COR-L47 (cell line): ENCODE measurements at places on chromosomes 4 and X.

GRCh38 chrX:51834076-51834475 lies 59.3 kb upstream of the MAGED1 start:
- DNase-seq, result no peak

DNA sequence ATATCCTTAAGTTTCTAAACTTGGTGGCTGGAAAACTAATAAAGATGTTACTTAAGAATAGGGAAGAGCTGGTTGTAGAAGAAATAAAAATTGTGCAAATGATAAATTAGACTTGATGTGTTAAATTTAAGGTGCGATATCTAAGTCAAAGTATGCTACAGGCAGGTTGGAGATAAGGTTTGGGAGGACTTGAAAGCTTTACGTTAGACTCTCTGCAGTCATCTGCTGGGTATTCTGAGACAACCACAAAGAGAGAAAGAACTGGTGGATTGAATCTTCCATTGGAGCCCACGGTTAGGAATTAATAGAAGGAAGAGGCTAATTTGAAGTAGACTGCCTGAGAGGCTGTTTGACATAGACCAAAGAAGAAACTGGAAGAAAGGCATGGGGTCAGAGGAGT lies 7.9 kb downstream of the SMAD1 start:
- no peak for DNase-seq

DNA sequence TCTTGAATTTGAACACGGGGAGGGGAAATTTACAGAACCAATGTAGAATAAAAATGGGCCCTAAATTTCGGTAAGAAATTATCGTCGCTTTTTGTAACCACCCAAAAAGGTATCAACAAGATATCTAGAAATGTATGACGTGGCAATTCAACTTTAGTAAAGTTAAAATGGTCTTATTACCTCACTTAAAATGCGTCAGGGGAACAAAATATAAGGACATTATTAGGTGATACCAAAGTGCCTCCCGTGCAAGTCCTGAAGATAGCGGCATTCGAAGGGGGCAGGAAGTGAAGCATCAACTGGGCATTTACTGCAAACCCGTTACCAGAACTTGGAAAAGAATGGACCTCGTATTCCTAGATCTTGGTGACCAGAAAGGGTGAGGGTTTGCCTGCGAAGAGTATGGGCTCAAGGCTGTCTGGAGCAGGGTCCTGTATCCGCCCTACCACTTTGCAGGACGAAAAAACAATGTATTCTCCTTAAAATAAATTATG lies 980 bp downstream of the AP1S2 start:
- no peak for DNase-seq

DNA sequence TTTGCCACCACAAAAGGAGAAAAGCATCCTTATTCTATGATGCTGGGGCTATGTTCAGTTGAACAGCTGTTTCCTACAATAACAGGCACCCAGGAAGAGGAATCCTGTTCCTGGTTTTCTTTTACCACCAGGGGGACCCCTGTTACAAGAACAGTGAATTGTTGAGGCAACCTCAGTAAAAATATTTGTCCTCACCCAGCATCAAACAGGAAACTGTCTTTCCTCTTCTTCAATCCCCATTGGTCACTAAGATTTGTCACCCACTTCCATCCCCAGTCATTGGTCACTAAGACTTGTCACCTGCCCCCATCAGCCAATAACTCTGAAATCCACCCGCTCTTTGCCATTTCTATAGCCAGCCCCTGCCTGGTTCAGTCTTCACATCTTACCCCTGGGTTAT lies 143.5 kb upstream of the GALNT7 start:
- DNase-seq, result peak; percentile 83

DNA sequence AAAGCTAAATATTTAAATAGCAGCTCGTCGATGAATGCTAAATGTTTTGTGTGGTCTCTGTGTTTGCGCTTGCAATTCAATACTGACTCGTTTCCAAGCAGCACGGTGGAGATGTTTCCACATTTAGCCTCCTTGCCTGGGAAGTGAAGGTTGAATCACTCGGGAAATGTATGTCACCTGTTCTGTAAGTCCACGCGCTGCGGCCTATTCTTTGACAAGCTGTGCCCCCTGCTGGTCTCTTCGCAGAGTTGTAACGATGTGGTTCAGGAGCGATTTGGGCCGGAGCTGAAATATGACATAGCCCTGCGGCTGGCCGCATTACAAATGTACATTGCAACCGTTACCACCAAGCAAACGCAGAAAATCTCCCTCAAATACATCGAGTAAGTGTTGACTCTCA lies 89.6 kb upstream of the PRPS2 start:
- peak; percentile 88 for DNase-seq

DNA sequence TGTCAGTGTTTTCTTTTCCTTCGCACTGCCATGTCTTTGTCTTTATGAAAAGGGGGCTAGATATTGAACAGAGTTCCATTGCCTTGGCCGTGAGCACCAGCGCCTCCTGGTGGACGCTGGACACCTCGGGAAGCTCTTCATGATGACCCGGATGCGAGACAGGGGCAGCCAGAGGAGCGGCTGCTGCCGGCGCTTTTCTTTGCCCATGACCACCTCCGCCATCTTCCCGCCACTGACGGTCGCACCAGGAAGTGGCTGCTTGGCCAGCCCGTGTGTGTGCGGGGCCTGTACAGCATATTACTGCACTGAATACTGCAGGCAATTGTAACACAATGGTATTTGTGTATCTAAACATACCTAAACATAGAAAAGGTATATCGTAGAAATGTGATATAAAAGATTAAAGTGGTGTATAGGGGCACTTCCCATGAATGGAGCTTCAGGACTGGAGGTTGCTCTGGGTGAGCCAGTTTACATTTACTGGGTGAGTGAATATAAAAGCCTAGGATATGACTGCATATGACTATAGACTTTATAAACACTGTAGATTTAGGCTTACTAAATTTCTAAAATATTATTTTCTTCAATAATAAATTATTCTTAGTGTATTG lies 15.8 kb upstream of the GRIA2 start:
- no peak for DNase-seq

- DNase-seq, result no peak
Measured at GRCh38 chr4:118281611-118282442, 71.0 kb downstream of the PRSS12 start.

GRCh38 chr4:156788782-156789181 lies 182.8 kb downstream of the PDGFC start:
- no peak for DNase-seq

DNA sequence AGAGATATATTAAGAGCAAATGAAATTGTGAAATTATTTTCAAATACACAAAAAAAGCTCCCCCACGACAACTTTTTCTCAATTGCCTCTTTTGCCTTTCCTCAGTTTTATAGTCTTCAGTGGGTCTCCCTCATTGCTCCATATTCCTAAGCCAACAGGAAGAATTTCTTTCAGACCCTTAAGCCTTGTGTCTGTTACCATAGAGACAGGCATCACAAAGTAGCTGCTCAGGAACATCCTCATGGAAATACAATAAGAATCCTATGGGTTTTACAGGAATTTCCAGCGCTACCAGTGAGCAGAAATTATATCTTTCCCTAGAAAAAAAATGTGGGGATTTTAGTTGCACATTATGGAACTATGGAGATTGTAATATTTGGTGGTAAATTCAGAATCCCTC lies 121.9 kb upstream of the DMD start:
- no peak for DNase-seq

- peak; percentile 51 for DNase-seq
Measured at GRCh38 chrX:133175605-133176004, 42.5 kb downstream of the TFDP3 start.

DNA sequence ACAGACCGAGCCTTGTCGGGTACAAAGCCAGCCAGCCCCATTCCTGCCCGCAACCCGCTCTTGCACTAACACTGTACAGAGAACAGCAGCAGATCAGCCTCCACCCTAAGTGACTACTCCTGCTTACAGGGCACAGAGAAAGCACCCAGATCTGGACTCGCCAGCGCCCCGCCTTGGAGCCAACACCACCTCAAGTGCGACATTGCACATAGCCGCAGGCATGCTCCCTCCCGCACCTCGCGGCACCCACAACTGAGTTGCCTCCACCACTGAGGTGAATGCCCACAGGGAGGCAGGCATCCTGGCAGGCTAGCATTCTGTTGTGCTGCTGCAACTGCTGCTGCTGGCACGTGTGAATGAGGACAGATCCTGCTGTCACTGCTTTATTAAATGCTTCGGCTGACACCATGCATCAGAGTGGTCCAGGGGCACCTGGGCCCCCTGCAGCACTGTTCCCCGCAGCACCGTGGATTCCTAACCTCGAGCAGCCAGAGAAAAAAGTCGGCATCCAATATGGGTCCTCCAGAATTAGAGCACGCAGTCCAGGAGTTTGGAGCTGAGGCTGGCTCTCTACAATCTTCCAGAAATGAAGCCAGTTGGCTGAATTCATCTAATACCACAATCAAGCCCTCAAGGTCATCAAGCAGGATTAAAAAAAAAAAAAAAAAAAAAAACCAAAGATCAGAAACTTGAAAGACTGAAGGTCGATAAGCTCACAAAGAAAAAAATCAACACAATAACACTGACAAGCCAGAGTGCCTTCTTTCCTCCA lies 352.9 kb downstream of the GASK1B start:
- DNase-seq, result no peak

DNA sequence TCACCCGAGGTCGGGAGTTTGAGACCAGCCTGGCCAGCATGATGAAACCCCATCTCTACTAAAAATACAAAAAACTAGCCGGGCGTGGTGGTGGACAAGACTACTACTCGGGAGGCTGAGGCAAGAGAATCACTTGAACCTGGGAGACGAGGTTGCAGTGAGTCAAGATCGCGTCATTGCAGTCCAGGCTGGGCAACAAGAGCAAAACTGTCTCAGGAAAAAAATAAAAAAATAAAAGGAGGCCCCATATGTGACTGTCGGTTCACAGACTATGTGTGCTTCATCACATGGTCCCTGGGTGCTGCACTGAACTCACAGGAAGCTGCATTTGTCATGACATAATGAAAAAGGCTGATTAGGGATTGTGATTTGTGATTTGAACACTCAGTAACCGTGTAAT lies 6.4 kb downstream of the TRIML1 start:
- no peak for DNase-seq

DNA sequence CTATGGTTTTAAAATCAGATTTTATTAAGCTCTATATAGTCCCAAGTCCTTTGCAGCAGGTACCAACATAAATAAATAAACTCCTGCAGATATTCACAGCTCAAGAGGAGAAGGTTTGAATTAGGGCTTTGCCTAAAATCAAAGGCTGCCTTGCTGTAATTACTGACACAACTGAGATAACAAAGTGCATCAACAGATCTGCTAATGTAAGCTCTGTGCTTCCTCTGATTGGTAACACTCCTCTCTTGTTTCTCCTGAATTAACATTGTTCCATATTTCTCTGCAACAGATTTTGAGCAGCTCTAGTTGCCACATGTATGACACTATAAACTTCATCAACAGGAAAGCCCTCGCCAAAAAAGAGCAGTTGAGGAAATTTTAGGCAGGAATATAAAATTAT lies 193.6 kb downstream of the SLC39A8 start:
- DNase-seq, result no peak

- no peak for DNase-seq
Measured at GRCh38 chrX:2391869-2392606, 108.7 kb downstream of the DHRSX start.

DNA sequence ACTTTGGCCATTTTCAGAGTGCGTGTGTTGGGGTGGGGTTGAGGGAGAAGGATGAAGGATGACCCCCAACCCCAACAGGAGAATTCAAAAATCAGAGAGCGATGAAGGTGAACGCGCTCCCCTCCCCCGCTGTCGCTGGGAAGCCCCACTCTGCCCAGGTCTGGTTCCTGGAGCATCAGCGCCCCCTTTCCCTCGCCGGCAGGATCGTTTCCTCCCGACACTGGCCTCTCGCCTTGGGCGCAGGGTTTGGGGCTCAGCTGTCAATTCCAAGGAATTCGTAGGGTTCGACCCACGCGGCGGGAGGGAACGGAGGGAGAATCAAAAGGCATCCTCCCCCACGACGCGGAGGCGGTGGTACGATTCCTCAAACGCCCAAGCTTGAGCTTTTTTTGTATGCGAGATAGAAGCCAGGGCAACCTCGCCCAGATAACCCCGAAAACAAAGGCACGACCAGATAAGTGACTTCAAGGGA lies 1.0 kb upstream of the PDGFRA start:
- peak; percentile 23 for DNase-seq

DNA sequence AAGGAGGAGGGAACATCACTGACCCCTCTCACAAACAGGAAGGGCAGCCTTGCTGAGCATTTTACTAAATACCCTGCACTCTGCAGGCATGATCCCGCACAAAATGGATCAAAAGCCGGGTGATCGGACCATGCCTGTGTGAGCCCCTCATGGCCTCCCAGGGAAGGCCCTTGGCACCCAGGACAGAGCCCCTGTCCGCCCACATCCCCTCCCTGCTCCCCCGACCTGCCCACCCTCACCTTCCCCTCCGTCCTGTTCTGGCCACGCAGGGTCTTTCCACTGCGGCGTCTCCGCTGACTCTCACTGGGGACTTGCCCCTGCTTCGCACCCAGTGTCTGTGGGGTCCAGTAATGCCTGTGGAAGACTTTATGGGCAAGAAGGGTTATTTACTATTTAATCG lies 105.0 kb downstream of the HMX1 start:
- no peak for DNase-seq

DNA sequence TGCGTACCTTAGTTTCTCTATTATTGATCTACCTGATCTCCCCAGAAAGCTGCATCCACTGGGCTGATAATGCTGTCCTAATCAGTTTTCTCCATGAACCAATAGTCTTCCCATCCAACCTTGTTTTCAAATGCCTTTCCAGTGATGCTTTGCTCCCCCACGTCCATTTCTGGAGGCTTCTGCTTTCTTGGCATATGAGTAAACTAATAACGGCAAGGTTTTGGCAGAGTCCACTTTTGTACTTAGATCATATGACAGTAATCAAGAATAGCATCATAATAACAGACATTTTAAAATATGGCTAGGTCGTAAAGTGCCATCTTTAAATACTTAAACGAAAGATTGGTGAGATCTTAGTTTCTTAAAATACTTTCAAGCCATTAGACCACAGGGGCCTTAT lies 38.4 kb upstream of the FAM9B start:
- no peak for DNase-seq

- DNase-seq, result no peak
Measured at GRCh38 chr4:102819588-102820365, 7.6 kb downstream of the UBE2D3 start.

- DNase-seq, result no peak
Measured at GRCh38 chr4:112431158-112431557, 84.8 kb downstream of the NEUROG2 start.

DNA sequence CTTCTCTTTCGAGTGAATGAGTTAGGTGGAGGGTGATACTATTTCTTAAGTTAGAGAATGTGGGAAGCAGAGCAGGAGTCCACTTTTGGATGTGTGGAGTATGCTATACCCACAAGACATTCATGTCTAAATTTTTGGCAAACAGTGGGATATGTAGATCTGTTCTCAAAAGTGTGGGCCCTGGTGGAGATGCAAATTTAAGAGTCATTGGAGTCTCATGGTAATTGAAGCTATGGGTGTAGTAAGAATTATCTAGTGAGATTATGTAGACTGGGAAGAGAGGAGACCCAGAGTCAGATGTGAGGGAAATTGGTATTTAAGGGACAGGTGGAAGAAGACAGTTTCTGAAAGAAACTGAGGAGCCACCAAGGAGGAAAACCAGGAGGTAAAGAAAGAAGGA lies 7.0 kb downstream of the CEP135 start:
- no peak for DNase-seq

GRCh38 chr4:146833530-146833929 lies 112.1 kb downstream of the TTC29 start:
- DNase-seq, result no peak

GRCh38 chrX:124605511-124605910 lies 259.1 kb downstream of the SH2D1A start:
- no peak for DNase-seq

- DNase-seq, result no peak
Measured at GRCh38 chr4:151745481-151746231, 15.2 kb downstream of the GATB start.

GRCh38 chr4:163542275-163542674 lies 47.8 kb downstream of the TMA16 start:
- no peak for DNase-seq
